NCI-H748 treated with DMSO at 0.1 percent for 48 hours (cell line): ENCODE measurements at places on chromosomes 16 and 17.

DNA sequence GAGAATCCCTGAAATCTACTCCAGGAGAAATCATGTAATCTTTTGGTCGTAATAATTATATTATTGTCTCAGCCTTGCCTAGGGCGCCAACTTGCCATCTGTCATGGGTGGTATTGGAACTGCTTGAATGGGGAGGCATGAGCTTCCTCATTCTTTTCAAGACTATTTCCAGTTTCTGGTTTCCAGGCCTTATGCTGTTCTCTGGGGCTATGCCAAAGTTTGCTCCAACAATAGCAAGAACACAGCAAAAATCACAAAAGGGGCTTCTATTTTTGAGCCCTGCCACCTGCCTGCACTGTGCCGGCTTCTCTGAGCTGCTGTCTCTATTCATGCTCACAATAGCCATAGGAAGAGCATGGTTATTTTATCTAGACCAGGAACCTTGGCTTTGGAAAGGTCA is 111.7 kb downstream of the SPECC1 start:
- no peak for DNase-seq

- peak; percentile 35 for DNase-seq
Observed at GRCh38 chr17:33140413-33141099, 148.9 kb downstream of the SPACA3 start.

GRCh38 chr17:30232824-30233427 is 2.6 kb downstream of the SLC6A4 start:
- no peak for DNase-seq

- no peak for DNase-seq
Observed at GRCh38 chr17:73833775-73834488, 189.7 kb upstream of the SDK2 start.

DNA sequence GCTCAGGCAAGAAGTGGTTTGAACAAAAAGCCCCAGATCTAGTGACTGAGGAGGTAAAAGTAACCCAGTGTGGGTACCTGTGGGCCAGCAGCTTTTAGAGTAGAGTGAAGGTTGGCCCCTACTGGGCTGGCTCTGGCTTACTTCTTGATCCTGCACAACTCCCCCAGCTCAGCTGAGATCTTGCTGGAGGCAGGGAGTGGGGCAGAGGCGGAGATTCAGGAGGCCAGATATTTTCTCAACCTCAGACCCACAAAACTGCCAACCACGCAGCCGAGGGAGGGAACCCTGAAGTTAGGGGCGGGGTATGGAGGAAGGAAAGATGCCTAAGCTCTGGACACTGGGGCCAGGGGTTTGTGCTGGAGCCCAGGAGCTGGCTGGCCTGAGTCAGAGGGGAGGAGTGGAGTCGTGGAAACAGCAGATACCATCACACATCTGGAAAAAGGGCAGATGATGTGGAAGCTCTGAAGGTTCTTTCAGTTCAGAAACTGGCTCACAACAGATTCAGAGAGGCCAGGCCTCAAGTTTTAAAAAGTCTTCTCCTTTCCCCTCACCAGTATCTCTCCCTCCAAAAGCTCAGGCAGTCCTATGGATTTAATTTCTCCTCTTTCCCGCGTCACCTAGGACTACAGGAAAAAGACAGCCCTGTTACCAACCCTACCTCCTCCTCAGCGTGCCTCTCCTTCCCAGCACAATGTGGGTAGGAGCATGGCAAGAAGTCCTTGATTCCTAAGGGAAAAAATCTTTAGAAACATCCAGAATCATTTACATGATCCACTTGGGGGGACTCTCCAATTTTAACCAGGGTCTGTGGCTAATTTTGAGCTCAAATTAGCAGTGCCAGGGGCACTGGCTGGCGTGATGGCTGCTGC is 48.1 kb downstream of the MYO18A start:
- no peak for DNase-seq

DNA sequence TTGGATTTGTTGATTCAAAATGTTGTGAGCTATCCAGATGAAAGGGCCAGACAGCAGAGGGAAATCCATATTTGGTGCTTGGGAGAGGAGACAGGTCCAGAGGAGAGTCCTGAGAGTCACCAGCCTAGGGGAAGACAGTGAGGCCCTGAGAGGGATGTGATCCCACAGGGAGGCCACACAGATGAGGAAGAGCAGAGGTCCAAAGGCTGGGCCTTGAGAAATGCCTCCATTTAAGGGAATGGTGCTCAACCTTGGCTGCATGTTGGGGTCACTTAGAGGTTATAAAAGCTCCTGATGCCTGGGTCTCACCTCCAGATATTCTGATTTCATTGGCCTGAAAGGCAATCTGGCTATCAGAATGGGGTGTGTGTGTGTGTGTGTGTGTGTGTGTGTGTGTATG is 194.9 kb downstream of the UTP18 start:
- no peak for DNase-seq

DNA sequence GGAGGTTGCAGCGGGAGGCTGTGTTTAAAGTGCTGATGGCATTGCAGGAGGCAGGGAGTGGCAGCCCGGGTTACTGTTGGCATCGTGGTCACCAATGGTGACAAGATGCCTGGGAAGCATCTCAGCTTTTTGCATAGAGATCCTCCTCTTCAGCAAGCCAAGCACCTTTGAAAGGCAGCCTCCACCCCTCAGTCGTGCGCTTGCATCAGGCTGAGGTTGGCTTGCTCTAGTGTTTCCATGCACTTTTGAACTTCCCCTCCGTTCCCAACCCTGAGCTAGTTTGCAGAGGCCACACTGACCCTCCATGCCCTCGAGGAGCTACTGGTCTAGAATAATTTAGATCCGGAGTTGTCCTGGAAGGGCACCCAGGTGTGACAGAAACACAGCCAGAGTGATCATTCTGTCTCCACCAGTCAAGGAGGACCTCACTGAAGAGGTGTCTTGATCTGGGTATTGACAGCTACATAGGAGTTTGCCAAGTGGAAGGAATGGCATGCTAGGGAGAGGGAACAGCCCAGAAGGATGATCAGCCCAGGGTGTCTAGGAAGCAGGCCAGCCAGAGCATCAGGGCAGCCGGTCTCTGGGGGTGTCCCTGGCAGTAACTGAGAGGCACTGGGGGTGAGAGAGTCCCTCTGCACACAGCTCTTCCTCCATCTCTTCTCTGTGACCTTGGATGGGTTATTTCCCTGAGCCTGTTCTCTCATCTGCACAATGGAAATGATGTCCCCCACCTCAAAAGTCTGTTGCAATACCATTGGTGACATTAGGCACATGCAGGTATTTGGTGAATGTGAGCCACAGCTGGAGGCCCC is 7.7 kb downstream of the BEAN1 start:
- DNase-seq, result no peak

DNA sequence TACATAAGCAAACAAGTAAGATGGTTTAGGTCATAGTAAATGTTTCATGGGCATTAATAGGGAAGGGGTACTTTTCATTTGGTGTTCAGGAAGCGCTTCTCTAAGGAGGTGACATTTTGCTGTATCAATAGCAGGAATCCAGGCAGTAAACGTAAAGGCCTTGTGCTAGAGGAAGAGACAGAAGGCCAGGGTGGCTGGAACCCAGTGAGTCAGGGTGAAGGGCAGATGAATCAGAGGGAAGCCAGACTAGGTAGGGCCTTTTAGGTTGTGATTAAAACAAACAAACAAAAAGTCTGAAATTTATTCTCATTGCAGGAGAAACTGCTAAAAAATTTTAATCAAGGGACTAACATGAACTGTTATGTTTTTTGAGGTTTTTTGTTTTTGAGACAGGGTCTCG is 6.5 kb downstream of the BMERB1 start:
- no peak for DNase-seq

- DNase-seq, result no peak
Observed at GRCh38 chr16:55543472-55543871, 23.0 kb upstream of the CAPNS2 start.

DNA sequence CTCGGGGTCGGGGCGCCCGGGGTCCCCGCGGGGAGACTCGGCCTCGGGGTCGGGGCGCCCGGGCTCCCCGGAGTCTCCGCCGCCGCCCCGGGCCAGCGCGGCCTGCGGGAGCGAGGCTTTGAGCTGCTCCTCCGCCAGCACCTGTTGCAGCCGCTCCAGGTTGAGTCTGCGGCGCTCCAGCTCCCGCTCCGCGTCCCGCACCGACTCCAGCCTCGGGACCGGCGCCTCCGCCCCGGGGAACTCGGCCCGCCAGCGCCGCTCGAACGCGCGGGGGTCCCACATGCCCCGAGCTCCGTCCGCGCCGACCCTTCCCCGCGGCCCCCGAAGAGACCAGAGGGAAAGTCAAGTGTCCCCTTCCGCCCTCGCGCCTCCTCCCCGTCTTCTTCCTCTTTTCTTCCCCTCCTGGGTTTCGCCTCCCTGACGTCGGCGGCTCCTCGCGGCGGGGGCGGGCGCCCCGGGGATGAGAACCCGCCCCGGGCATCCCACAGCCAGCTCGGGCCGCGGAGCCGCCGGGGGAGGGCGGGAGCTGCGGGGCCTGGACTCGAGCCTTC is 40.8 kb upstream of the BHLHA9 start:
- no peak for DNase-seq

- no peak for DNase-seq
Observed at GRCh38 chr17:64599187-64599676, 62.9 kb downstream of the SMURF2 start.

DNA sequence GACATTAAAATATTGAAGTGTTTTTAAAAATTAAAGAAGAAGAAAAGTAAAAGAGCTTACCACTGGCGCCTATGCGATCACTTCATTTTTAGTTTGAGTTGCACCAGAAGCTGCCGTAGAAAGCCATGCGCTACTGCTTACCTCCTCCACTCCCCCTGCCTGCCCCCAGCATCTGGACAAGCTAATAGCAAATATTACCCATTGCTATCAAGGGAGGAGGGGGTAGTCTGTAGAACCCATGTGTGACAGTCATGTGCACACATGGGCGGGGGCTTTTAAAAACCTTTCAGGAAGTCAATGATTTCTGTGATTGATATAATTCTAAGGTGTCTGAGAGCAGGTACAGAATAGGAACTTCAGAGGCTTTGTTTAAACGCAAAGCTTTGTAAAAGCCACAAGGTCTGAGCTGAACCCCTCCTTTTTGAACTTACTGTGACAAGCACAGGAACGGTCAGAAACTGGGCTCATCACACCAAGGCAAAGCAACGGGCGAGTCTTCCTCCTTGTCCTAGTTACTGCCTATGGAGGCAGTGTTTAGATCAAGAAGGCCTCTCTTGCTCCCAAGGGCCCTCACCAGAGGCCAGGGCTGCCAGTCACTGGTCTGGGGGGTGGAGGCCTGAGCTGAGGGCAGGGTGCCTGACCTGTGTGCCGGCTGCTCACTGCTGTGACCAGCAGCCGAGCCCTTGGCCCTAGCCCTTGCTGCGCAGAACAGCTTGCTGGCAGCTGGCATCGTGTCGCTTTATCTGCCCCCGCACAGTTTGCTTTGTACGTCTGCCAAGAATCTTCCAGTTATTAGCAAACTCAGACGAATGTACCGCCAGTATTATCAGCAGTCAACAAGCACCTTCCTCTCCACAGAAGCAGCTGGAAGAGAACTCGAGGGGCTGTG is 15.0 kb downstream of the GINS2 start:
- DNase-seq, result no peak

- no peak for DNase-seq
Observed at GRCh38 chr17:66704858-66705520, 129.9 kb upstream of the CACNG5 start.

- DNase-seq, result no peak
Observed at GRCh38 chr16:57985204-57986181, 14.6 kb upstream of the CNGB1 start.

GRCh38 chr16:83137894-83138293 is 511.1 kb downstream of the CDH13 start:
- DNase-seq, result no peak

DNA sequence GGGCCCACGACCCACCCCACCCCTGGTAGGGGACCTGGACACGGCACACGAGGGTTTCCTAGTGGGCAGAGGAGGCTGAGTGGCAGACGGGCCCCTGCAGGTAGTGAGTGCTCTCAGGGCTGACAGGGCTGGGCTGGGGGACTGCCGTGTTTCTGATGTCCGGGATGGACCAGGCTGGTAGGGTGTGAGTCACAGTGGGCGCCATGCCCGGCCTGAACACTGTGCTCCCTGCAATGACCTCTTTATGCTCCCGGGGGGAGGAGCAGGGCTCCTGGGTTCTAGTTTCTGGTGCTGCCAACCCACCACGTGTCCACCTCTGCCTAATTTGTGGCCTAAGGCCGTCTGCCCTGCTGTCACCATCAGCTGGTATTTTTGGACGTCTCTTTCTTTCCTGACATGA is 26.3 kb downstream of the ARHGAP23 start:
- DNase-seq, result no peak

DNA sequence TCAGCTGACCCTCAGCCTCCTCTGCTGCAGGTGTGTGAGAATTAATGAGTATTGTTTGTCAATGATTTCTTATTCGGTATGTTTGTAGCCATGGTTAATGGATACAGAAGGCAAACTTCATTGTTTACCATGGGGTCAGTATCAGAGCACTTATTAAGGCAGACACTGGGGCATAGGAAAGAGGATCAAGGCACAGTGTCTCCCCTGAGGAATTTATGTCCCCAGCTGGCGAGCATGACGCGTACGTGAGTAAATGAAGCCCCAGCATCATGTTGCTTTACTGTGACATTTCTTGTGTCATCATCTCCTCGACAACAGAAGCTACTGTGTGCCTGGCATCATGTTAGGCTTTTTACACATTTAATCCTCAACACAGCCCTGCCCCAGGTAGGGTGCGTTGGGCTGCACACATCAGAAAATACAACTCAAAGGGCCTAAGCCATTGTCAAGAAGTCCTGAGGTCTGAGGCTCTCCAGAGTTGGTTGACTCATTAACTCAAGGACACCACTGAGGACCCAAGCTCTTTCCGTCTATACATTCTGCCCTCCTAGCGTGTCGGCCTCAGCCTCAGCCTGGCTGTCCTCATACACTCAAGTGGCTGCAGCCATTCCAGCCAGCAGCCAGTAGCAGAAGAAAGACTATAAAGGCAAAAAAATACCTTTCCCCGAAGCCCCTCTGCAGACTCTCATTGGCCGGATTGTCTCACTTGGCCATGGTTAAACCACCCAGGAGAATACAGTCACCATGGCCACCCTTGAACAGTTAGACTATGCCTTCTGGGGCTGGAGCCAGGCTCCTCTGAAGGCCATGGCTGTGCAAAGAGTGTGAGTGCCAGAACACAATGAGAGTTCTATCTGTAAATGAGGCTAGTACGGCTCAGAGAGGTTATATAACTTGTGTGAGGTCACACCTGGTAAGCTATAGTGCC is 13.9 kb upstream of the ZCCHC14 start:
- no peak for DNase-seq

- no peak for DNase-seq
Observed at GRCh38 chr17:47641202-47641601, 8.5 kb upstream of the KPNB1 start.

DNA sequence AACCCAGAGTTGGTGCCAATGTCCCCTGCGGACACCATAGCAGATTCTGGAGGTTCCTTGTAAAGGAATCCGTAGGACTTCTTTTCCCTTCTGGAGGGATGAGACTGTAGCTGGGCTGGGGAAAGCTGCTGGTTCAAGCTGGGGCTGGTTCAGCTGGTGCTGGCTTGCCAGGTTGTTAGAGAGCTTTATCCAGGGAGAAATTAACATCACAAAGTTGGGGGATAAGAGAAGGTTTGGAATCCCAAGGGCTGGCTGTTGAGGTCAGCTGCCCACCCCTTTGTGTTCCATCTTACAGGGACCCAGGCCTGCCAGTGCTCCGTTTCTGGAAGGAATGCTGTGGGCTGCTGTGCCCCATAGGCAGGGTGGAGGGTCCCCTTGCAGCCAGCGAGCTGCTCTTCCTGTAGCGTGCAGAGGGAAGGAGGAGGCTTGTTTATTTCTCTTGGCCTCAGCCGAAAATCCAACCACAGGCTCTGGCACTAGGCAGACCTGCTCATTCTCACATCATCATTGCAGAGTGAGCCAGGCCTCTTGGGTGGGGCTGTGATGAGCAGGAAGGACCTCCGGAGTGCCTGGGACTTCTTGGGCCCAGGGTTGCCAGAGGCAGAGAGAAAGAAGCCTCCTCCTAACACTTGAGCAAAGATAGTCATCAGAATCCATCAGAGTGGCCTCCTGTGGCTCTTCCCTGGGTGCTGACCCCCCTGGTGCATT is 251.1 kb downstream of the SEC14L1 start:
- no peak for DNase-seq
